ENCODE measurements at places on chromosomes 4 and X.

GRCh38 chrX:136176399-136176825 lies 29.1 kb downstream of the FHL1 start:
- no peak for DNase-seq

DNA sequence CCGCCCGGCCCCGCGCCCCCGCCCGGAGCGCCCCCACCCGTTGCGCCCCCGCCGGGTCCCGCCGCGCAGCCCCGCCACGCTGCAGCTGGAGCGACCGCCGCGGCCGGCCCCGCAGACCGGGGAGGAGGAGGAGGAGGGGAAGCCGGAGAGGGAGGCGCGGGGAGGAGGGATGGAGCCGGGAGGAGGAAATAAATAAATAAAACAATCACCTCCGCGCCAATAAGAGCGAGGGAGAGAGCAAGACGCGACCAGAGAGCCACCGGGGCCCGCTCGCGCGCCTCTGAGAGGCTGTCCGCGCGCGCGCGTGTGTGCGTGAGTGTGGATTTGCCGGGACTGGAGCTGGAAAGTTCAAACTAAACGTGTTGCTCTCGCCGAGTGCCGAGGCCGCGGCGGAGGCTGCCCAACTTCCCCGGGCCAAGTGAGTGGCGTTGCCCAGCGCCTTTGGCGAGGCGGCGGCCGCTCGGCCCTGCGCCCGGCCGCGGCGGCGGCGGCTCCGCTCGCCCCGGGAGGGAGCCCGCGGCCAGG lies 2184.4 kb upstream of the TENM3 start:
- DNase-seq, result peak; percentile 72

DNA sequence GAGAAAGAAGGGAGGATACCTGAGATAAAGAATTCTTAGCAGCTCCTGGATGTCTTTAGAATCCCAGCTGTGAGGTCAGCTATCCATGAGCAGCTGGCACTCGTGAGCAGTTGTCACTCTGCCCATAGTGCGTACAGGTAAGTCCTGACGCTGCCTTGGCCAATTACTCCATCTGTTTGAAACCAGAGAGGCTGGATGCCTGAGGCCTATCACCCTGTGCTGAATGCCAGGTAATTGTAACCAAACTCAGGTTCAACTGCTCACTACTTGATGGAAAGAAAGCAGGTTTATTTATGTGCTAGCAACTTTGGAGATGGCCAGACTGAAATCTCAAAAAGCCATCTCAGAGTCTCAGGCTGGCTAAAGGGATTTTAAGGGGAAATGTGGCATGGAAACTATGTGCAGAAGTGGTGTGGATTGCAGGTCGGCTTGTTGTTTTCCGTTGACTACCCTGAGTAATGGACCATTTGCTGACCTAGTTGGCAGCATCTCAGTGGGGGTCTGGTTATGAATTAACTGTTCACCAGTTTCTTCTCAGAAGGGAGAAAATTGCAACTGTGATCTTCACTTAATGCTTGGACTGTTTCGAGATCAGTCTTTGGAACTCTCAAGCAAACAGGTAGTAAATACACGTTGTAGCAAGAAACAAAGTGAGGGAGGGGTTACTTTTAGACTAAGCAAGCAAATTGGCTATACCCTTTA lies 1614.0 kb upstream of the PCDH10 start:
- no peak for DNase-seq

DNA sequence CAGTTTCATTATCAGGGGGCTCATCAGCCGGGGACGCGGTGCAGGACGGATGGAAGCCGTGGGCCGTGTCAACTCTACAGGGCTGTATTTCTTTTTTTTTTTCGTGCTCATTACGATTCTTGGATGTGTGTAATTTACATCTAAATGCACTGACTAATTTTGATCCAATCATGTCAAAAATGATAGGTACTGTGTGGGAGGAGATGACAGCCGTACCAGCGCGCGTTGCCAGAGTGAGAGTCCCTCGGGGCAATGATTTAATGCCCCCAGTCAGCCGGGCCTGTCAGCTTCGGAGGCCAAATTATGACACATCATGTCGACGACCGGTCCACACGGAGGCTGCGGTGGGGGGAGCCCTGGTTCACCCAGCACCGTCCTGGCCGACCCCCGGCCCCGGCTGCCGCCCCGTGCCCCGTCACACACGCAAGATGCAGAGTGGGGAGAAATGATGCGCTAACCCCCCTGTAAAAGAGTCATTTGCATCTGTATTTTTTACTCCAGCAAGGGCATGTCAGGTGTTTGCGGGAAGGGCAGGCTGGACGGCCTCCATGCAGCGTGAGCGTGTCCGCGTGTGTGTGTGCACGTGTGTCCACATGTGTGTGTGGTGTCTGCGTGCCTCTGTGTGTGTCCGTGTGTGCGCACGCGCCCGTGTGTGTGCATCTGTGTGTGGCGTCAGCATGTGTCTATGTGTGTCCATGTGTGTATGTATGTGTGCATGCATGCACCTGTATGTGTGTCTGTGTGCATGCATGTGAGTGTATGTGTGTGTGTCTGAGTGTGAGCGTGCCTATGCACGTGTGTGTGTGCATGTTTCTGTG lies 74.3 kb upstream of the PPP2R3B start:
- no peak for DNase-seq

DNA sequence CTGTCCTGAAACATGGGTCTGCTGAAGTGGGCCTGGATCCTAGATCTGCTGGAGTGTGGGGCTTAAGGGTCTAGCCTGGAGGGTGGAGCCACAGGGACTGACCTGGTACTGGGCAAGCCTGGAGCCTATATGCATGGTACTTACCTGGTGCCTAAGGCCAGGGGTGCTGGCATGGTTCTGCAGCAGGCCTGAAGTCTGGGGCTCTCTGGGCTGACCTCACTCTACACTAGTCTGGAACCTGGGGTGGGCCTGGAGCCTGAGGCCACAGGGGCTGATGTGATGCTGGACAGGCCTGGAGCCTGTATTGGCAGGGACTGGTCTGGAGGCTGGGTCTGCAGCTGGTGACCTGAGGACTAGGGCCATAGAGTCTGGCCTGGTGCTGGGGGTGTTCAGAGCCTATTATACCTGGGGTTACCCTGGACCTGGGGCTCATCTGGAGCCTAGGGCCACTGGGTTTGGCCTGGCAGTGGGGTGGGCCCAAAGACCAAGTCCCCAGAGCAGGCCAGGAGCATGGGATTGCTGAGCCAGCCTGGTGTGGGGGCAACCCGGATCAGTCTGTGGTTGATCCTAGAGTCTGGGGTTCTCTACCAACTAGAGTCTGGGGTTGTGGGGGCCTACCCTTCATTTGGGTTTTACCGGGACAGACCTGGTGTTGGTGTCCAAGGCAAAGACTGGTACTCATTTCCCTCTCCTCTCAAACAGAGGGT lies 179.6 kb downstream of the SLC4A4 start:
- DNase-seq, result no peak

- DNase-seq, result no peak
These were observed 155.6 kb downstream of the PPP4R3C start for GRCh38 chrX:27307546-27307945.

- no peak for DNase-seq
These were observed 18.1 kb upstream of the FAM241A start for GRCh38 chr4:112127048-112127637.

DNA sequence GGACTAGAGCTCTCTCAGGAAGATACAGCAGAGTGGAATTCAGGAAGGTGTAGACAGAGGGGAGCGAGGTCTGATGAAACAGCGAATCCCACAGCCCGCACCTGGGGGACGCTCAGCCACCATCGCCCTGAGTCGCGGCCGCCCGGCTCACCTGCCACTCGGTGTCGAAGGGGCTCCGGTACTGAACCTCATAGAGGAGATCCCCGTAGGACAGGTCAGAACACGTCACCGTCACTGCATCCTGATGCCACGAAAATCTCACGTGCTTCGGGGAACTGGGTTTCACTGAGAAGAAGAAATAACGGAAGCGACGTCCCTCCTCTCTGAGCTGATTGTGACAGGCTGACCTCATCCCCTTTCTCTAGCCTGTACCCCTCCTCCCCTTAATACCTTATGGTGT lies 10.2 kb downstream of the CRLF2 start:
- peak; percentile 32 for DNase-seq

GRCh38 chr4:64796581-64796980 lies 387.3 kb upstream of the TECRL start:
- DNase-seq, result no peak

- DNase-seq, result no peak
These were observed 3.1 kb downstream of the SYAP1 start for GRCh38 chrX:16722481-16722880.

GRCh38 chr4:73662709-73663546 lies 42.7 kb upstream of the RASSF6 start:
- DNase-seq, result no peak

- DNase-seq, result no peak
These were observed 25.6 kb upstream of the TBC1D19 start for GRCh38 chr4:26558166-26558895.

GRCh38 chrX:95058815-95059214 lies 1384.8 kb downstream of the FAM133A start:
- no peak for DNase-seq

GRCh38 chr4:90857081-90857820 lies 730.1 kb downstream of the CCSER1 start:
- DNase-seq, result no peak

GRCh38 chr4:158214856-158215255 lies 4.6 kb downstream of the TMEM144 start:
- DNase-seq, result no peak

DNA sequence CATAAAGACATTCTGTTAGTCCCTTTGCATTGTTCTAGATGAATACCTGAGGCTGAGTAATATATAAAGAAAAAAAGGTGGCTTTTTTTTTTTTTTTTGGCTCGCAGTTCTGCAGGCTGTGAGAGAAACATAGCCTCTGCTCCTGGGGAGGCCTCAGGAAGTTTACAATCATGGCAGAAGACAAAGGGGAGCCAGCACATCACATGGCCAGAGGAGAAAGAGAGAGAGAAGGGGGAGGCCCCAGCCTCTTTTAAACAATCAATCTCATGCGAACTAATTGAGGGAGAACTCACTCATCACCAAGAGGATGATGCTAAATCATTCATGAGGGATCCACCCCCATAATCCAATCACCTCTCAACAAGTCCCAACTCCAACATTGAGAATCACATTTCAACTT lies 364.0 kb upstream of the EPHA5 start:
- no peak for DNase-seq

GRCh38 chrX:44244008-44244407 lies 99.5 kb downstream of the EFHC2 start:
- no peak for DNase-seq

DNA sequence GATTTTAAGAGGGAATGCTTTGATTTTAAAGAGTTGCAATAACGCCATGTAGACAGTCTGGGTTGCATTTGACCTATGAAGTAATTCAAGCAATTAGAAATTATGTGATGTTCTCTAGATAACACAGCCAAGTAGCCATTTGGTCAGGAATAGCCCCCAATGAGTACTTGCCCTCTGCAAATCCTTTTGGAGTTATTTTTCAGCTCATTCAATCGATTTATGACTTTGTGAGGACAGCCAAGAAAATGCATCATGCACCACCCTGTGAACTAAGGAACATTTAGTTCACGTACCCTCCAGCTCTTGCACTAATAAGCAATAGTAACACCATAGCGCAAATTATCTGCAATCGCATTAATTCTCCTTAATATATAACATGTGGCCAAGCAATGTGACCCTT lies 552.6 kb upstream of the INTU start:
- no peak for DNase-seq

DNA sequence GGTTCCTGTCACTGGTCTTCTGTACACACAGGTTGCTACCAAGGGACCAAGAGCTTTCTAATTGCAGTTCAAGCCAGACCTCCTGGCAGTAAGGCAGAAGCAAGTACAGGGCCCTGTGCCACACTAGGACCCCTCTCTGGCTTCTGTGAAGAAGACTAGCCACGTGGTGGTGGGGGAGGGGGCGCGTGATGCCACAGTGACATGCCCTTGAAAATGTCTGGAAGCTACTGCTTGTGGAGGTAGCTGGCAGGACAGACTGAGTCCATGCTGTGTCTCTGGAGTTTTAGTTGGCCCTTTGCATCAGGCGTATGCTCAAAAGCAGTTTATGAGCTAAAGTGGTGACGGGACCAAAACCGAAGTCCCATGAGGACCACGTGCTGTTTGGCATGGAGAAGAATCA lies 50.9 kb downstream of the RTL5 start:
- DNase-seq, result no peak

DNA sequence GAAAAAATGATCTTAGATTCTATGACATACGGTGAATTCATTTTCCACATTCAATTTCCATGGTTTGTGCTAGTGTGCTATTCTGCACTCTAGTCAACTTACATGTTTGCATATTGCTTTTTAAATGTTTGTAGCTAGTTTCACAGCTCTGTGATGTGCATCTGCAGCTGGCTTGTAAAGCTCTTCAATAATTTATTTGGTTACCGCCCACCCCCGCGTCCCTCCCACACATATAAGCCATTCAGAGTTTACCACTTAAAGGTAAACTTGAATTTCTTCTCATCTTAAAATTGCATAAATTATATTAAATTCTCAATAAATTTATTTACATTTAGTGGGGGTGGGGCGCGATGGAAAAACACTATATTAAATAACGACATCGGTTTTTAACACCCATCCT lies 291 bp upstream of the NBDY start:
- DNase-seq, result no peak

GRCh38 chrX:12929701-12930100 lies 23.3 kb downstream of the TLR8 start:
- DNase-seq, result no peak

- DNase-seq, result no peak
These were observed 243.3 kb downstream of the SLC7A11 start for GRCh38 chr4:137998666-137999429.

- DNase-seq, result no peak
These were observed 152.3 kb downstream of the AMELX start for GRCh38 chrX:11445540-11445939.

DNA sequence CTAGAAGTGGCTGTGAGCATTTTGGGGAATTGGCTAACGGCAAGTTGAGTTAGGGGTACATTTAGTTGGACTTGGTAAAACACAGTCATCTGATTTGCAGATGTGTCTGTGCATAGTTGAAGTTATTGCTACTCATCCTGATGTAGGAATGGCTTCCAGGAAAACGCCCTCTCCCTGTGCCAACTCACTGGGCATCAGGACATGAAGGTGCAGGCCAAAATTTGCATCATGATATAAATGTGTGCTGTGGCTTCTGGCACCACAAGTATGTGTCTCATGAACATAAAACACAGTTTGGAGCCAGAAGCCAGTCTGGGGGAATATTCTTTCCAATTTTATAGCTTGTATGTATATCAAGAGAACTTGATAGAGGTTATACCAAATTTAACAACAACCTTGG lies 54.2 kb upstream of the CBR4 start:
- DNase-seq, result no peak

DNA sequence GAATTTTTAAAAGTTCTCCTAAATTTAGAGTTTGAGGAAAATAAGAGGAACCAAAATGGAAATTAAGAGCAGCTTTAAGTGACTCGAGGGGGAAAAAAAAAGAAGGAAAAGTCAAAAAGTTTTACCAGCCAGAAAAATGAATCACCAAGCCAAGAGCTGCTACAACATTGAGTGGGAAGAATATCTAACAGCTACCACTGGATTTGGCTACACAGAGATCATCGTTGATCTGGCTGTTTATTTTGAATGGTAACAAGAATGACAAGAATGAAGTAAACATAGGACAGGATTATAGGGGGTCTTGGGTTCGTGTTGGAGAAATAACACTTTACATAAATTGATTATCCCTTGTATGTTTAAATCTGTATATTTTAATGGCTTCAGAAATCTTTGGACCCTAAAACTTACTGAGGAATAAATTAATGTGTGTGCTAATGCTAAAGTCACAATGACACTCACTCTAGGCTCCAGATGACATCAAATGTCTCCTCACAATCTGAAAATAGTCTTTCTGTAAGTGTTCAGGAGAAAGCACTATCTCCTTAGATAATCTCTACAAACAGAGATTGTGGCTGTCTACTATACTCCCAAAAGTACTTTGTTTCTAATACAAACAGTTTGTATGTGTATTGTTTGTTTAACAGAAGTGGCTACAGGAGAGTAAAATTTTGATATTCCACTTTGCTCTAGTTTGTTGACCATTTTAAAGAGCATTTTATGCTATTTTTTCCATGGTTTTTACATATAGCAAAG lies 3.1 kb upstream of the CSN3 start:
- DNase-seq, result no peak
